Effector memory CD8-positive, alpha-beta T cell (primary cell): ENCODE measurements at places on chromosomes 6 and 20.
A peak's percentile ranks its signal among the peaks of the same experiment; 100 is the strongest.

GRCh38 chr6:69179681-69180080 lies 544.6 kb downstream of the ADGRB3 start:
- DNase-seq: no peak

GRCh38 chr20:63885264-63886053 lies 9.5 kb upstream of the DNAJC5 start:
- DNase-seq: no peak

DNA sequence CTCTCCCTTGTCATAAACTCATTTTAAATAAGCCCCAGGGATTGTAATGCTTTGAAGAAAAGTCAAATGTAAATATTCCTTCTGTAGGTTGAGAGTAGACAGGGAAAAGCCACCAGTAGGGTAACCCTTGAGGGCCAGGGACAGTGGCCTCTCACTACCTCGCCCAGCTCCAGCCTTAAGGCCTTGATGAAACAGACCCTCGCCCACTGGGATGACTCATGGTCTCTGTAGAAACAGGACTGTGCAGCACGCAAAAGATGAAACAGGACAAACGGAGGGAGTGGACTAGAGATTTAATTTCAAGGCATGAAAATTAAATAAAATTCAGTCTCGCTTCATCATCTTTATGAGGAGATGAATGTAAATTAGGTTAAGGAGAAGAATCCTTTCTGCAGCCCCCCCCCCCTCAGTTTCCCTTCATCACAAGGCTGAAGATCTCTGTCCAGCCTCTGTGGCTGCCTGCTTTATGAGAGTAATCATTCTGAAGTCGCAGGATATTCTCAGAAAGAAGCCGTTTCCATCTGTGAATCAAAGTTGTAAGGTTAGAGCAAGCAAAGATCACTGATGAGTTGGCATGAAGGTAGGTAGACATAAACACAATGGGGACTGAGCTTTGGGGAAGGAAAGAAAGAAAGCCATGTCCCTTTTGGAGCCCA lies 60.4 kb downstream of the TMEM200A start:
- DNase-seq: no peak

DNA sequence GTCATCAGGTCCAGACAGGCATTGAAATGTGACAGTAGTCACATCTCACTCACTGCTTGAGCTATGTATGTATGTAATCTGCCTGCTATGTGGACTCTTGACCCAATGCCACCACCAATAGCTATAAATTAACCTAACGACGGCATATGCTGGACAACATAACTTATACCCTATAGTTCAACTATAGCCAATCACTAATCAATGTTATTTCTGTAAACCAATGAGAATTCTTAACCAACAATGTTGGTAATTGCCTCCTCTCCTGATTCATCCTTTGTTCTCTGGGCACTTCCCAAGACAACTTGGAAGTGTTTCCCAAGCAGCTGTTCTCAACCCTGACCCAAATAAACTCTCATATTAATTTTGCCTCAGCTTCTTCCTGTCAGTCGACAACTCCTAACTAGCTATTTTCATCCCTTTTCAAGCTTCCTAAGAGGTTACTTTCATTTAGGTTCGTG lies 24.1 kb upstream of the SERPINB1 start:
- DNase-seq: no peak

DNA sequence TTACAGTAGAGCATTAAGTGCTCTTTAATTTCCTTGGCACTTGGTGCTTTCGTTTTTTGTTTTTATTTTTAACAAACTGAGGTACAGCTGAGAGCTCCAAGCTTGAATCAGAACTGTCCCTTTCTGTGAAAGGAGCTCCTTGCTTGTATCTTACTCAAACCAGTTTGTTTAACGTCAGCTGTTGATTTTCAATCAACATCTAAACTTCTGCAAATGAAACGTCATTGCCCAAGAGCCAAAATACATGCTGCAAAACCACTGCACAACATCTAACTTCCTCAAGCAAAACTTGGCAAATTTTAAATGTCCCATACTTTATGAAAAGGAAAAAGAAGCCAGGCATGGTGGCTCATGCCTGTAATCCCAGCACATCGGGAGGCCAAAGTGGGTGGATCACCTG lies 15.2 kb downstream of the VNN2 start:
- no peak for DNase-seq

DNA sequence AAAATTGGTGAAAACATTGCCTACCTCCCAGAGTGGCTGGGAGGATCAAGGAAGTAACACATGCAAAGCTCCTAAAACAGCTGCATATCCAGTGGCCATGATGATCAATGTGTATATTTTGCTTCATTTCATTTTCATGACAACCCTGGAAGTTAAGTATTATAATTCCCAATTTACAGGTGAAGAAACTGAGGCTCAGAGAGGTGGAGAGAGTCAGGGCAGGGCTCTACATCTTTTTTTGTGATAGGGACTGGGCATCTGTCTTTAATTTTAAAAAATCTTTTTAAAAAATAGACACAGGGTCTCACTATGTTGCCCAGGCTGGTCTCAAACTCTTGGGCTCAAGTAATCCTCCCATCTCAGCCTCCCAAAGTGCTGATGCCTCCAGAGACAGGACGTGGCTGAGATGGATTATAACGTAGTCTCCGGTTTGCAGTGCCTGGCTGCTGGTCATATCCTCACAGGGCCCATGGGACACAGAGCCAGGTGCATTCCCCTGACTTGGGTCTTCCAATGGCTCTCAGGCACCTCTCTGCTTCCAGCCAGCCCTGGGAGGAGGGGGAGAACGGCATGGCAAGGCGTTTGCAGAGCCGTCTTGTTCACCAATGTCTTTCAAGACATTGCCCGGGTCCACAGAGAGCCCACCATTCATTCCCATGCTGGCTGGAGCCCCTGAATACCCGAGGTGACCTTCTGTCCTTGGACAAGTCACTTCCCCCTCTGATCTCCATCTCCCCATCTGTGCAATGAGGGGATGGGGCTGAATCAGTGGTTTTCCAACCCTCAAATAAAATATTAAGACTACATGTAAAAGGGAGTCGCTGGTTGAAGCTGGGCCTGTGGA lies 38.3 kb downstream of the HNF4A start:
- DNase-seq: no peak

GRCh38 chr20:63452821-63453523 lies 19.5 kb downstream of the KCNQ2 start:
- DNase-seq: no peak

DNA sequence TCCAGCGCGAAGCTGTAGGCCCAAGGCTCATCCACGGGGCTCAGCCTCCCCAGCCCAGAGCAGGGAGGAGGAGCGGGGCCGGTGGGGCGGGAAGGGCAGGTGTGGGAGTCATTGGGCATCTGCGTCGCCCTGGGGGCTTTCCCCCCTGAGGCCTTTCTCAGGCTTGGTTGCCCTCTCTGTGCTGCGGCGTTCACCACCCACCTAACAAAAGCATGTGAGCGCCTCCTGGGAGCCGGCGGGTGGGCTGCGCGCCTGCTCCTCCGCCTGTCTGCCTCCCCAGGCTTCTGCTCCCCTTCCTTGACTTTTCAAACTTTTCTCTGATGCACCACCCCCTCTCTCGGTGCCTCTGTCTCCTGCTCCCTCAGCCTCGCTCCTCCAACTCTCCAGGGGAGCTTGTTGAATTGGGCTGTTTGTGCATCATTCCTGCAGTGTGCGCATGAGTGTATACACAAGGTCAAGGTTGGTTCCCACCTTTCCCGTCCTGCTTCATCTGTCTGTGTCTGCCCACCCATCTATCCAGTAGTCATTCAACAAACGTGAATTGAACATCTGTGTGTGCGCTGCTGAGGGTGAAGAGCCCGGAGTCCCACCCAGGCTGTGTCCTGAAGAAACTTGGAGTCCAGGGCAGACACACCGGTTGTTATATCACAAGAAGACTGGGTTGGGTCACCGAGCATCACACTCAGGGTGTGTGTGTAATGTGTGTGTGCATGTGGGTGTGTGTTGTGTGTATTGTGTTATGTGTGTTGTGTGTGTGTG lies 82.4 kb upstream of the NNAT start:
- DNase-seq: no peak

DNA sequence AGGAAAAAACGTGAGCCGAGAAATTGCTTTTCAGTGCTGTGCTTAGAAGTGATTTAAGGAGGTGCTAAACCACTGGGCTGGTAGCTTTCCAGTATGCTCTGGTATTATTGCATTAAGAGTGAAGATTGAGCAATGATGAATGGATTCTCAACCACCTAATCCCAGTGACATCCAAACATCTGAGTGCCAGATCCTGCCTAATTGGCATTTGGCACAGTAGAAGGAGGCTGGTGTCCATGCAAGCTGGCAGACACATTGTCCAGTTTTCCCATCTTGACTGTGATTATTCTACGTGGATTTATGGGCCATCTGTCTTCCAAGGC lies 398.0 kb upstream of the PLCB4 start:
- no peak for DNase-seq

DNA sequence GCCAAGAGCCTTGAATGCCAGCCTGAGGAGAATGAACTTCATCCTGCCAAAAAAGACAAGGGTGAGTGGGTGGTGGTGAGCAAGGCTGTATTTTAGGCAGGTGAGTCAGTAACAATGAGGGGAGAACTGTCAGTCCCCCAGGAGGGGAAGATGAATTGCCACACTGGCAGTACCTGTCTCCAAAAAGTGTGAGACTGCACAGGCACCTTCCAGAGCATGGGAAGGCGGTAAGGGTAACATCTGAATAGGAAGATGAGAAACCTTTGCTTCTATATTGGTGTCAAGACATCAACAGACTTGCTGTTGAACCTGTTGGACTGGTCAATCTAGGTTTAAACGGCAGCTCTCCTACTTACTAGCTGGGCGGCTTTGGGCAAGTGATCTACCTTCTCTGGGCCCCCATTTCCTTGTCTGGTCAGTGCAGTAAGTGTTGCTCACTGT lies 30.9 kb downstream of the STK35 start:
- no peak for DNase-seq

GRCh38 chr6:157981395-157982101 lies at the start of gene SYNJ2:
Gene SYNJ2 (plus strand): TSS chr6:157981863. CDS start chr6:157981962, 99 bp downstream.
- DNase-seq: peak; percentile 68

DNA sequence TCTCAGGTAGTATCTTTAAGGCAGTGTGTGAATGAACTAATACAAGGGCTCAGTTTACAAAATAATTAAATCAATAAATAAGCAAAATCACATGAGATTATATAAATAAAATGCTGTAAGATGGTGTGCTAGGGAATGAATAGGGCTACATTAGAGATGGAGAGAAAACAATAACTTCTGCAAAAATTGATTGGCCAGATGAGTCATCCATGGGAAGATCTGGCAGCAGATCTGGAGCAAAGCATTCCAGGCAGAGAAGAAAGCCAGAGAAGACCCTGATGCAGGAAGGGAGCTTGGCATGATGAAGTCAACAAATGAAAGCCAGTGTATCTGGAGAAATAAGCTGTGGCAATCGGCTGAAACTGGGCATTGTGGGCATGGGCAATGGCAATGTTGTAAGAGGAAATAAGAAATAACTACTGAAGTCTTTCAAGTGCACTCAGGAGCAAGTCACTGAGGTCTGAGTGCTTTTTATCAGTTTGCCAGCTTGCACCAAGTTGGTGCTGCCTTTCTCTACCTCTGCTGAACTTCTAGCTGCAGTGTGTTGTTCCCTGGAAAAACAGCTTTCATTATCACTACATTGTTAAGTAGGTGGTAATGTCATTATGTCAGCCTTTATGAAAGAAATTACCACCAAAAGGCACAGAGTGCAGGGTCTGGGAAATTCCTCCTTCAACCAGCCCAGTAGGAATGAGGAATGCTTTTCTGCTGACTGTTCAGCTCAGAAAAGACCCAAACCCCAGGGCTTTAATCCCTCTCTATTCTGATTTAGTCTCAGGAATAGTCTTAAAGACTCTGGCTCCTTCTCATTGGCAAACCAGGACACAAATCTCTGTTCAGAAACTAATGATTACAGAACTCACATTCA lies 231.6 kb downstream of the HTR1B start:
- no peak for DNase-seq

GRCh38 chr6:16227605-16228004 lies 10.8 kb upstream of the GMPR start:
- DNase-seq: no peak

GRCh38 chr20:41615110-41615509 lies 3.1 kb downstream of the CHD6 start:
- no peak for DNase-seq

DNA sequence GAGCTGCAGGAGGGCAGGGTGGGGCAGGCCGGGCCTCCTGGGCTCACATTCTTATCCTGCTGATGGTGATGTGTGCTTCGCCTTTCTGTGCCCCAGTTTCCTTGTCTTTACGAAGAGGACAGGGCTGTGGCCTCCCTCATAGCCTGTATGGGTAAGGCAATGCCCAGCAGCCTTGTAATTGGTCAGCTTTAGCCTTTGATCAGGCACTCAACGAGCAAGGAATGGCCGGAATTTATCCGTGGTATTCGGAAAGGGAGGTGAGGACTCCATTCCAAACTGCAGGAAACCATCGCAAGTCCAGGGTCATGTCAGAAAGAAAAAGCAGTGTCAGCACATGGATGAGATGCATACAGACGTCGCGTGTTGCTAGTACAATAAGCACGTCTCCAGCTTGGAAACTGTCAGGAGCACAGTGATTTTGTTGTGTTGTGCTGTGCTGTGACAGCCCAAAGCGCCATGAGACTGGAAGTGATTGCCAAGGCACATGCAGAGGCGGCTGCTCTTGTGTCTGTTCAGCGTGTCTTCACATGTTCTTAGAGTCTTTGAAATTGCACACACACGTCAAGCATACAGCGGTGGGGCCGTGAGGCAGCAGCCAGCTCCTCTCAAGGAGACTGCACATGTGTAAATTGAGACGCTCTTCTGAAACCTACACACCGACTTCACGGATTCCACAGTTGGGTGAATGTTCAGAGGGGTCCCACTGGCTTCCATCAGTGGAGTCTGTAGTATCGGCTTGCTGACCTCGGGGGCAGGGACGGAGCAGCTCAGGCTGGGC lies 6.2 kb downstream of the SS18L1 start:
- no peak for DNase-seq

- DNase-seq: no peak
Measured at GRCh38 chr6:93468291-93468690, 48.9 kb upstream of the EPHA7 start.

DNA sequence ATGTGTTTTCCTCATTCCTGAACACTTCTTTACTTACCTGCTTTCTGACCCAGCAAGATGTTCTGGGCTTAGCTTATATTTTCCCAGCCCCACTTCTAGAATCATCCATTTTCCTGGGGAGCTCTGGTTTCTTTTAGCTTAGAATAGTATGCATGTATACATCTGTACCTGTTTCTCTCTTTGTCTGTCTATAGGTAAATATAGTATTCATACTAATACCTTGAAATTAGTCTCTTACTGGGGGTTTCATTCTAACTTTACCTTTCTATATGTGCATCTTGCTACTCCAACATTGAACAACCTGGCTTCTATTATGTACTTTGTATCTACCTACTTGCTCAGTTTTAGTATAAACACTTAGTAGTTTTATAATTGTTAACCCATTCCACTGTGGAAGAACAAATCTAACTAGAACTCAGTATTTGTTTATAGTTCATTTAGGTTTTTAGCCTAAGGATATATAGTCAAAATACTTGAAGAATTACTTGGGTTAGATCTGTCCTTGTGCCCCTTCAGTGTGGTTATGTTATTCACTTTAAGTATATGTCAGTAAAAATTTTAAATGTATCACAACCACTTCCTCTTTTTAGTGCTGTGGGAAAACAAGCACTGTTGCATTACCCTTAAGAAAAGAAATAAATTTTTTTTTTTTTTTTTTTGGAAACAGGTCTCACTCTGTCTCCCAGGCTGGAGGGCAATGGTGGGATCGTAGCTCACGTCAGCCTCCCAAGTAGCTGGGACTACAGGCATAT lies 54.0 kb downstream of the ASXL1 start:
- no peak for DNase-seq
